ENCODE measurements at places on chromosomes 1 and 21.
A peak's percentile ranks its signal among the peaks of the same experiment; 100 is the strongest.

DNA sequence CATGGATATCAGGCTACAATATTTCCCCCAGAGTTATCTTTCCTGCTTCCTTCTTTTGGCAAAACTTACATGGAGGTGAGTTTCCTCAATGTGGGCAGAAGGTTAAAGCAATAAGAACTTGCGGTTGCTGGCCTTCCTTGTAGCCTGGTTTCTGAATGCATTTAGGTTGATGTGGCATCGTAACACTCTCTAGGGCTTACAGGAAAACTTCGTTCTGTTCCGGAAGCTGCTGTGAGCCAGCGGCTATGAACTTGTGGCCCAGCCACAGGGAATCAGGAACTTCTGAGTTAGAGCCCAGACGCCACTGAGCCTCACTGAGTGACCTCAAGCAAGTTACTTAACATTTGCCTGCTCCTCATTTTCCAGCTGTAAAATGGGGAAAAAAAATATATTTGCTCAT is 623.4 kb upstream of the ADAMTS5 start:
- no peak for DNase-seq

DNA sequence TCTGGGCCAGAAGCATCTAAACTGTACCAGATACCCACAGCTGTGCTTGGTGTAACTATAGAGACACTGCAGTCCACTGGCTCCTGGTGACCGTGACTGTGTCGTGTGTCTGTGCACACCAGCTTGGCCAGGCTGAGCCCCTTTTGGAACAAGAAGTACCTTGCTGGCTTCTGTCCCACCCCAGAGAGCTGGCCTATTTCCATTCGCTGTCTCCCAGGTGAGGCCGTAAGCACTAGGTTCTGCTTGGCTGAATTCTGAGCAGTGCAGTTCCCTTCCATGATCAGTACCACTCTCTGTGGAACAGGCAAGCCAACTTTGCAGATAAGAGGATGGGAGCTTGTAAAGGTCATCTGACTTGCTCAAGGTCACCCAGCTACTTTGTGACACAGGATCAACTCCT is 119.9 kb upstream of the DNAH14 start:
- no peak for DNase-seq

DNA sequence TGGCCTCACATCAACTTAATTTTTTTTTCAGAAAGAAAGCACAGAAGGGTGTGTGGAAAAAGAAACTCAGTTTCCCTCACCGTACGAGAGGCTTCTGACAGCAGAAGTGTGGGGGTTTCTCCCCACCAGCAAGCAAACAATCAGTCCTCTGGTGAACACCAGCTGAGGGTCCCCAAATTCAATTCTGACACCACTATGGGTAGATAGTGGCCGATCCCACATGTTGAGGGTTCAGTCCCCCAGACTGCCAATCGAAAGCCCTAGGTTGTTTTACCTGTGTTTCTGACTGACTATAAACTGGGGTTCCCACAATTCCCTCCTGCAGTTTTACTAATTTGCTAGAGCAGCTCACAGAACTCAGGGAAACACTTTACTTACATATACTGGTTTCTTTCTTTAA is 2.1 kb downstream of the IFI6 start:
- DNase-seq, result no peak

DNA sequence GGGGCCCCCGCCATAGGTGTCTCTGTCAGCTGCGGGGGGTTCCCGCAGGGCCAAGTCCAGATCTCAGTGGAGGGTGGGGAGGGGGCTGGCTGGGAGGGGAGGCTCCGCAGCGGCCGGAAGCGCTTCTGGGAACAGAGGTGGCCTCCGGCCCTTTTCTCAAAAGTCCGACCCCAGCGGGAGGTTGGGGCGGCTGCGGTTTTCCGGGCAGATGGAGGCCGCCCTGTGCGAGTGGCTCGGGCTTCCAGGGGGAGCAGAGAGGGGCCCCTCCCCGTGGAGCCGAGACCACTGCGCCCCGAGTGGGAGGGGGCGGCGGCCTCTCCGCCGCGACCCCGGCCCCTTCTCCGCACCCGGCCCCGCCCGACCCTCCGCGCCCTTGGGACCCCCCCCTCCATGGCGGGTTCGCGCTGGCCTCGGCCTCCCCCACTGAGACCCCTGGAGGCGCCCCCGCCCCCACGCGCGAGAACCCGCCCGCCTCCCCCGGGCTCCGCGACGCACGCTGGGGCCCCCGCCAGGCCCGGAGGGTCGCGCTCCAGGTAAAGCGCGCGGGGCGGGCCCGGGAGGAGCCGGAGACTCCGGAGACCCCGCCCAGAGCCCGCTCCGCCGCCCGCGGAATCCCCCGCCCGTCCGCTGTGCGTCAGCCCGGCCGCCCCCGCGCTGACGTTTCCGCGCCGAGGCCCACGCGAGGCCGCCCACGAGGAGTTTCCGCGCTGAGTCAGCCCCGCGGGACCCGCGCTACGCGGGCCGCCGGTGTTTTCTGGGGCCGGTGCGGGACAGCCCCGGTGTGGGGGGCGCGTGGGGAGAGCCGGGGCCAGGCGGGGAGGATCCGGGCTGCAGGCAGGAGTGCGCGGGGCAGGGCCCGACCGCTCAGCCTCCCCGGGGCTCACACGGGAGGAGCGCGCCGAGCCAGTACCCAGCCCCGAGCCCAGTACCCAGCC is 5.2 kb downstream of the TNFRSF18 start:
- peak; percentile 94 for DNase-seq

DNA sequence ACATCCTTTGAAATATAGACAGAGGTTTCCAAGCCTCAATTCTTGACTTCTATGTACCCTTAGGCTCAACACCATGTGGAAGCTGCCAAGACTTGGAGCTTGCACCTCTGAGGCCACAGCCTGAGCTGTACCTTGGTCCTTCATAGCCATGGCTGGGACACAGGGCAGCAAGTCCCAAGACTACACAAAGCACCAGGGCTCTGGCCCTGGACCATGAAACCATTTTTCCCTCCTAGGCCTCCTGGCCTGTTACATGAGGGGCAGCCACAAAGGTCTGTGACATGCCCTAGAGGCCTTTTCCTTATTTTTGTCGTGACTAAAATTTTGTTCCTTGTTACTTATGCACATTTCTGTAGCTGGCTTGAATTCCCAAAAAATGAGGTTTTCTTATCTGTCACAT is 953.1 kb upstream of the ADGRL4 start:
- no peak for DNase-seq

- no peak for DNase-seq
Observed at GRCh38 chr21:46014828-46015227, 33.3 kb downstream of the COL6A1 start.

DNA sequence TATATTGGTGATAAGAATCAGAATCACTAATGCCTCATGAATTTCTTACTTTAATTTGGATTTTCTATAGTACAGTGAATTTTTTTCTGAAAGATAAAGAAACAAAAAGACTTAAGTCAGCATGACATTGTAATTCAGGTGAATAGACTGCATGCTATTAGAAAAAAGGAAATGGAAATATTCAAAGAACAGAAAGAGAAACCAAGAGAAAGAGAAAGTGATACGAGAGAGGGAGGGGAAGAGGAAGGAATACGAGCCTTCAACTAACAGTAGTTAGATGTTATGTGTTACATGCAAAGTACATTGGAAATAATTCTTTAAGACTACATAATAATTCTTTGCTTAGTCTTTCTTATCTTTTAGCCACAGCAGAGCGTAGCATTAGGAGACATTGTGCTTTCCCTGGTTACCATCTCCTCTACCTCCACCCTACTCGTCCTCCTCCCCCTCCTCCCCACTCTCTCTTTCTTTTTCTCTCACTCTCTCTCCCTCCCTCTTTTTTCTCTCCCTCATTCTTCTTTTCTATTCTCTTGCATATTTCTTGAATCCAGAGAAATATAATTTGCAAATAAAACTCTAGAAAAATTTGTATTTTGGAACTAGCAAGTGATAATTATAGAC is 46.4 kb upstream of the ADGRL4 start:
- DNase-seq, result no peak

GRCh38 chr1:96882096-96882495 is 160.5 kb downstream of the PTBP2 start:
- no peak for DNase-seq

- no peak for DNase-seq
Observed at GRCh38 chr1:209402697-209403096, 180.8 kb upstream of the CAMK1G start.

- no peak for DNase-seq
Observed at GRCh38 chr21:36864974-36865373, 101.5 kb downstream of the HLCS start.

DNA sequence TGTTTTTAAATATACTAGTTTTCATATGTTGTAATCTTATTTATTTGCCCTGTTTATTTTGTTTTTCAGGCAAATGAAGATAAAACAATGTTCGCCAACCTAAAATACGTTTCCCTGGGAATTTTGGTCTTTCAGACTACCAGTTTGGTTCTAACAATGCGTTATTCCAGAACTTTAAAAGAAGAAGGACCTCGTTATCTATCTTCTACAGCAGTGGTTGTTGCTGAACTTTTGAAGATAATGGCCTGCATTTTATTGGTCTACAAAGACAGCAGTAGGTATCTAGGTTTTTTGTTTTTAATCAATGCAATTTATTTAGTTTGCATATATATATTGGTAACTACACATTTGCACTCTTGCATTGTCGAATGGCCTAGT is 23.7 kb downstream of the SLC35A3 start:
- DNase-seq, result no peak

- DNase-seq, result no peak
Observed at GRCh38 chr21:14677013-14677412, 130.9 kb upstream of the SAMSN1 start.

DNA sequence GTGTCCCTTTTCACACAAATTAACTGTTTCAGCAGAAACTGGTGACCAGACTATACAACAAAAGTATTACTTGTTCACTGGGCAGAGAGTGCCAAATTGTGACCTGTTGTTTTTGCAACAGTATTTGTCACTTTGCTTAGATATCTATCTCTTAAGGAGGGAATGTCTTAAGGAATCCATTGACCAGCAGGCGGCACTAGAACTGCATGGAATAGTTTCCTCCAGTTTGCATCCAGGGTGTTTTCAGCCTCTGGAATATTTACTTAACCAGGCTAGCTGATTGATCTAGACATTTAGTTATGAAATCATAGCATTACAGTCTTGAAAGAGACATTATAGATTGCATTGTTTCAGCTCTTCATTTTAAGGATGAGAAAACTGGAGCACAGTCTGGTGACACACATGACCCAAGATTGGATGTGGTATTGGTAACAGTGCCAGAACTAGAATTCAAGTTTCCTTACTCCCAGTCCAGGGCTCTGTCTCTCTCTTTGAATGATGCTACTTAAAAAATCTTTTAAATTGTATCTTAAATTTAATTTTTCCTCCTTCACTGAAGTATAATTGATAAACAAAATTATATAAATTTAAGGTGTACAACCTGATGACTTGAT is 16.9 kb downstream of the RPTN start:
- peak; percentile 55 for DNase-seq

- DNase-seq, result no peak
Observed at GRCh38 chr1:8207202-8207601, 110.7 kb upstream of the SLC45A1 start.

DNA sequence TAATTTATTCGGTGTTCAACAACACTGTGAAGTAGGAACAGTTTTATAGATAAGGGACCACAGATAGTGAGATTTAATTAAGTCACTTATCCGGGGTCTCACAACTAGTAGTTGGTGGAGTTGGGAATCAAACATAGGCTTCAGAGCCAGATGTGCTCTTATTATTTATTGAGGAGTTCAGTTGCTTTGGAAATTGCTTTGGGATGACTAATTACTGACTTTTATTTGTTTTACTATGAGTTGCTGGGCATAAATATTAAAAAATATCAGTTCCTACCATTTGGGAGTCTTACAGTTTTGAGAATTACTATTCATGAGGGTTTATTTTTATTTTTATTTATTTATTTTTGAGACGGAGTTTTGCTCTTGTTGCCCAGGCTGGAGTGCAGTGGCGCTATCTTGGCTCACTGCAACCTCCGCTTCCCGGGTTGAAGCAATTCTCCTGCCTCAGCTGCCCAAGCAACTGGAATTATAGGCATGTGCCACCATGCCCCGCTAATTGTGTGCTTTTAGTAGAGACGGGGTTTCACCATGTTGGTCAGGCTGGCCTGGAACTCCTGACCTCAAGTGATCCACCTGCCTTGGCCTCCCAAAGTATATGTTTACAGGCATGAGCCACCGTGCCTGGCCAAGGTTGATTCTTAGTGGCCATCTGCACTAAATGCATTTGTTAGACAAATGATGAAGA is 27.7 kb downstream of the THRAP3 start:
- DNase-seq, result no peak

DNA sequence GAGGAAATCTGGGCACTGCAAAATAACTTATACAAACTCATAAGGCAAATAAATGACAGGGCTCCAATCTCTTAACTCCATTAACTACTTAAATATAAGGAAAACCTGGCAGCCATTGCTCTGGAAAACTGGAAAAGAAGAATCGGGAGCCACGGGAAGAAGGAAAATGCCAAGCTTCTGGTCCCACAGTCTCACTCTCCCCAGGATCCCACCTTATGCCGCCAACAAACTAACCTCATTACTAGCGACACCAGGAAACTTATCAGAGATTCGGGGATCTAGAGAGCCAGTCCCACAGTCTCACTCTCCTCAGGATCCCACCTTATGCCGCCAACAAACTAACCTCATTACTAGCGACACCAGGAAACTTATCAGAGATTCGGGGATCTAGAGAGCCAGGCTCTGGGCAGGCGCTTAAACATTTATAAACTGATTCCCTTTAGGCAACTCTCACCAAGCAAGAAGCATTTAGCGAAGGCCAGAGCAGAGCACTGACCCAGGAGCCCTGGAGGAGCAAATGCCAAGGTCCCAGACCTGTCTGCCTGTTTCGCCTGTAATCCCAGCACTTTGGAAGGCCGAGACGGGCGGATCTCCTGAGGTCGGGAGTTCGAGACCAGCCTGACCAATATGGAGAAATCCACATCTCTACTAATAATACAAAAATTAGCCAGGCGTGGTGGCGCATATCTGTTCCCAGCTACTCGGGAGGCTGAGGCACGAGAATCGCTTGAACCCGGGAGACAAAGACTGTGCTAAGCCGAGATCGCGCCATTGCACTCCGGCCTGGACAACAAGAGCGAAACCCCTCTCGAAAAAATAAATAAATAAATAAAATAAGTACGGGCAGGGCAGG is 720 bp downstream of the PSMB2 start:
- DNase-seq, result no peak

- DNase-seq, result no peak
Observed at GRCh38 chr1:48767975-48768510, 8.6 kb downstream of the BEND5 start.

- no peak for DNase-seq
Observed at GRCh38 chr21:42154237-42155044, 64.5 kb upstream of the ABCG1 start.

DNA sequence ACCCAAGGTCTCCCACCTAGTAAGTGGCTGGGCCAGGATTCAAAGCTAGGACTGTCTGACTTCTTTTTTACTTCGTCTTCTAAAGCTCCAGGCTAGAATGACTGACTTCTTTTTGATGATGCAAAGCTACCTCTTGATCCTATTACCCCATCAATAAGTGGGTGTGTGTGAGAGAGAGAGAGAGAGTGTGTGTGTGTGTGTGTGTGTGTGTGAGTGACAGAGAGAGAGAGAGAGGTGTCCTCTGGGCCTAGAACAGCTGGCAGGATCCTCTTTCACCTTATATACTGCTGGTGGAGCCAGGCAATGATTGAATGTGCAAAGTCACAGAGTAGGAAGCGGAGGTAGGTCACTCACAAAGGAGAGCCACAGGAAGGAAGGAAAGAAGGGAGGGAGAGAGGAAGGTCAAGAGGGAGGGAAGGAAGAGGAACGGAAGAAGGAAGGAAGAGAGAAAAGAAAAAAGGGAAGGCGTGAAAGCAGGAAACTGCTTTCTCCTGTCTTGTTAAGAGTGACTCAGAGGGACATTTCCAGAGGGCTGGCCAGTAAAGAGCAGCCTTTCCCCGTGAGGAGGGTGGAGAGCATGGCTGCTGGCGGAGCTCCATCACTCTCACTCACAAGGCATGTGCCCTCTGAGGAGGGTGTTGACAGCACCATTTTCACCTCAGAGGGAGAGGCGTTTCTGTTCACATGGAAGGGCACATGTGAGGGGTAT is 68.9 kb downstream of the CDC7 start:
- DNase-seq, result peak; percentile 31
